ENCODE measurements at places on chromosomes 2 and 18. TPM values are rescaled to one million over a fixed set of nuclear protein-coding genes. Genes with fewer than 3 reads are reported as not detected.

The TMEM87B gene
- 24.4 TPM for total RNA-seq

The POU3F3 gene
- total RNA-seq, result not detected

The SCG2 gene
- total RNA-seq, result 0.48 TPM

The CEBPZ gene
- 29.2 TPM for total RNA-seq

The FAM136A gene
- 39.3 TPM for total RNA-seq

The CRACDL gene
- total RNA-seq, result 29.6 TPM

The PDE11A gene
- total RNA-seq, result 1.4 TPM

The HOXD13 gene
- total RNA-seq, result not detected

The DPYSL5 gene
- not detected for total RNA-seq

The FAM237A gene
- not detected for total RNA-seq

The CFC1 gene
- total RNA-seq, result not detected

The IL18R1 gene
- total RNA-seq, result 3.4 TPM

The OSR1 gene
- 6.9 TPM for total RNA-seq

The CHAC2 gene
- 5.0 TPM for total RNA-seq

The TGFA gene
- 36.4 TPM for total RNA-seq

The FBXO48 gene
- total RNA-seq, result 1.2 TPM

The RNF144A gene
- 0.94 TPM for total RNA-seq

The VWA3B gene
- total RNA-seq, result not detected

The SANBR gene
- 13.8 TPM for total RNA-seq

The PROKR1 gene
- total RNA-seq, result not detected

The CXCR1 gene
- total RNA-seq, result not detected

The PASK gene
- total RNA-seq, result 77.5 TPM

The ACADL gene
- total RNA-seq, result 0.24 TPM

The SKOR2 gene
- not detected for total RNA-seq

The NOSTRIN gene
- total RNA-seq, result 0.68 TPM

The POTEJ gene
- not detected for total RNA-seq

The UGT1A4 gene
- 73.6 TPM for total RNA-seq

The RAX gene
- not detected for total RNA-seq

The ADCYAP1 gene
- not detected for total RNA-seq

The ADRA2B gene
- total RNA-seq, result 0.55 TPM

The SLC14A1 gene
- not detected for total RNA-seq

The NEU2 gene
- not detected for total RNA-seq

The SH2D6 gene
- total RNA-seq, result 2.3 TPM

The CCDC74A gene
- total RNA-seq, result 3.4 TPM

The NCOA1 gene
- 9.1 TPM for total RNA-seq

The SLC23A3 gene
- total RNA-seq, result 7.1 TPM

The DSG1 gene
- not detected for total RNA-seq

The PKDCC gene
- total RNA-seq, result 3.9 TPM

The CNDP1 gene
- total RNA-seq, result not detected

The RTP5 gene
- total RNA-seq, result not detected

The RAD51AP2 gene
- not detected for total RNA-seq

The MPV17 gene
- total RNA-seq, result 42.2 TPM

The CDH2 gene
- 8.5 TPM for total RNA-seq

The MFF gene
- 144 TPM for total RNA-seq
